AML-193 (cell line): ENCODE measurements at places on chromosomes 16 and 17.

DNA sequence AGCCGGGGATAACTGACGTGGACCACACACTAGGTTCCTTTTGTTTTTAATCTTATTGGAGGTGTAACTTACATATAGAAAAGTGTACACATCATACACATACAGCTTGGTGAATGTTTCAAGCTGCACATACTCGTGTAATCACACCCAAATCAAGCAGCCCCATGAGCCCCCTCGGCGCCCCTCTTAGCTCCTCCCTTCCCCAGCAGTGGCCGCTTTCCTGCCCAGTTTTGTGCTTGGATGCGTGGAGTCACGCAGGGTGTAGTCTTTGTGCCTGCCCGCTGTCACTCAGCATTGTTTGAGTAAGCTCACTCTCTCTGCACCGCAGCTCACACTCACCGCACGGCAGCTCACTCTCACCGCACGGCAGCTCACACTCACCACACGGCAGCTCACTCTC, 151.7 kb upstream of the CHMP6 start:
- DNase-seq: no peak

DNA sequence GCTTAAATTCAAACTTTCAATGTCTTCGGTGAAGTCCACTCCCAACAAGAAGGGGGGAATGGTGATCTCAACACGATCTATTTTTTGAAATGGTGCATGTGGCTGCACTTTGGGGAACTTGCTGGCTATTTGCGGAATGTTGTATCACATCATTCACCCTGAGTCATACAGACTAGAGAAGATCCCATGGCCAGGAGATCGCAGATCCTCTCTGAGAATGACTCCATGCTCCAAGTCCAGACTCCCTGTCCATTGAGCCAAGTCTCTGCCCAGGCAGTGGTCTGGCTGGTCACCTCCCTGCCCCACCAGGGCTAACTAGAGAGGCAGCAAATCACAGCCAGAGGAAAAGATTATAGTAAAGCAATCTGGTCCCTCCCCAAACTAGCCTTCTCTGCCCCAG, 120.6 kb downstream of the XYLT1 start:
- no peak for DNase-seq

DNA sequence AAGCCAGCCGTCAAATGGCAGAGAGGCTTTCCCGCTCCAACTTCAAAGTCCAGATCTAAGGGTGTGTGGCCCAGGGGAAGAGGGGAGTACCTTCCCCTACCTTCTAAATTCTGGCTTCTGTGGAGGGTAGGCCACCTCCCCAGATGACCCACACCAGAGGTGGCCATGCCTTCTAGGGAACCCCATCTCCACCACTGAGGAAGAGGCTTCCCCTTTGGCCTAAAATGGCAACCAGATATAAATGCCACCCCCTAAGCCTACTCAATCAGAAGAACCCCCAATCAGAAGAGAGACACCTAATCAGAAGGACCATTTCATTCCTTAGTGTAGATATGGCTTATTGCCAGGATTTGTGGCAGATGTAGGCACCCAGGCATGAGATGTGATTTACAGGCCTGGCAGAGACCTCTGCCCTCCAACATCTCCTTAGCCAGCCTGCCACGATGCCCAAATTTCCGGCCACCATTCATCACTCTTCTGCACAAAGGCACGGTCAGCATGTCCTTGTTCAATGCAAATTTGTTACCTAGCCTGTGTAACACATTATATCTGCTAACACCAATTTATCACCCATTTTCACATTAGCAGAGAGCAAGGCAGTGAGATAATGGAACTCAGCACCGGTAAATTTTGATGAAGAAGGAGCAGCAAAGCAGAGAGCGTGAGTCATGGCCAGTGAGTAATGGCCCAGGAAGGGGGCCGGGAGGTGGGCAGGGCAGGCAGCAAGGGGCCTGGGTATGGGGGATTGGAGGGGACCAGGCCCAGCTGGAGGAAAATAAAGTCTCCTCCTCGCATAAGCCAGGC, 1.2 kb upstream of the MGAT5B start:
- DNase-seq: no peak

- DNase-seq: no peak
Observed at GRCh38 chr17:78231991-78232858, 794 bp downstream of the TMEM235 start.

DNA sequence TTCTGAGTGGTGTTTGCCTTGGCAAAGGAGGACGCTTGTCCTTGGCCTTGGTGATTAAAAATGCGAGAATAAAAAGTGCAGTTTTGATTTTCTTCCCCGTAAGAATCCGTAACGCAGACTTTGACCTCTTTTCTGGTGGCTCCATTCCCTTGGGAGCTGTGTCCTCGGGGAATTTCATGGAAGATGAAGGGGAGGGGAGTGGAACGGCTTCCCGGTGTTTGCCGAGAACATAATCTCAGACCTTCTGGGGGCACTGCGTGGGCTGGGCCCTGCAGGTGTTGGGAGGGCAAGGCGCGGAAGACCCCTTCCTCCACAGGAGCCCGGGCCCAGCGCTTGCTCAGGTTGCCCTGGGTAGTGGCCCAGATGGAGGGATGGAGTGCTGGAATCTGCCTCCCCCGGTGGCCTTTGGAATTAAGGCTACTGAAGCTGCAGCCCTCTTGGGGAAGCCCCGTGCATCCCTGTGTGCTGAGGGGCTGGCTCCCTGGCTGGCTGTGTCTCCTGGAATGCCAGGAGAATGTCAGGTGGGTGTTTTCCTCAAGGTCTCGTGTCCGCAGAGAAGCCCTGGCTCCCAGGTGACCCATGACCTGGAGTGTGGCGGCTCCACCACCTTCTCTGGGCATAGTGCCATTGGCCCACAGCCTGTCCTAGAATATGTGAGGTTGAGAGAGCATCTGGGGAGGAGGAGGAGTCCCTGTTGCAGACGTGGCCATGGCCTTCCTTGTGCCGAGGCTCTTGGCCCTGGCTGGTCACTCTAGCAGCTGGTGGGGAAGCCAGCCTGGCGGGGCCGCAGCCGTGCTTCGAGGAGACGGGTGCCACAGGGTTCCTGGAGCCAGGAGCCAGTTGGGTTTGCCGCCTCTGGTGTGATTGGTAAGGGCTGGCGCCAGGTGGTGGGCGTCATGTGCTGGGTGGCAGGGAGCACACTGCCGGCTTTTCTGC, 3.1 kb downstream of the BAIAP2 start:
- no peak for DNase-seq

DNA sequence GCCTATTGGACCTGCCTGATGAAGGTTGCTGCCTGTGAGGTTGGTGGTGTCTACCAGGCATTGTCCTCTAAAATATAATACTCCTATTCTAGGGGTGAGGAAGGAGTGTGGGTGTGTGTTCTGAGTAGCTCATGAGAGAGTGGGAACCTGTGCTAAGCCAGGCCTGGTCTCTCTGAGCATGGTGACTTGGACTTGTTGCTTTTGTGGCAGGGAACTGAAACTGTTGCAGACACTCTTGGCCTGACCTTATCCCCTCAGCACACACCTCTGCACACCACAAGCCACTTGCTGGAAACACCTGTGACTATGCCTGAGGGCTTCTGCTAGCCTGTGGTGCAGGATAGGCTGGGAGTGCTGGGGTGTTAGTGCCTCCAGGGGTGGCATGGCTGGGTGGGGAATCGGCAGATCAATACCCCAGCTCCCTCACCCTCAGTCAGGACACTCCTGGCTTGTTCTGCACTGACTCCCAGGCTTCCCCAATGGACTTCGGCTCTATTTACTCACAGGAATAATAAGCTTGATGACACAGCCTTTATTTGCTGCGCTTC, 29.9 kb downstream of the PLCG2 start:
- DNase-seq: no peak

- DNase-seq: no peak
Observed at GRCh38 chr17:75115555-75115954, 5.8 kb downstream of the ARMC7 start.

DNA sequence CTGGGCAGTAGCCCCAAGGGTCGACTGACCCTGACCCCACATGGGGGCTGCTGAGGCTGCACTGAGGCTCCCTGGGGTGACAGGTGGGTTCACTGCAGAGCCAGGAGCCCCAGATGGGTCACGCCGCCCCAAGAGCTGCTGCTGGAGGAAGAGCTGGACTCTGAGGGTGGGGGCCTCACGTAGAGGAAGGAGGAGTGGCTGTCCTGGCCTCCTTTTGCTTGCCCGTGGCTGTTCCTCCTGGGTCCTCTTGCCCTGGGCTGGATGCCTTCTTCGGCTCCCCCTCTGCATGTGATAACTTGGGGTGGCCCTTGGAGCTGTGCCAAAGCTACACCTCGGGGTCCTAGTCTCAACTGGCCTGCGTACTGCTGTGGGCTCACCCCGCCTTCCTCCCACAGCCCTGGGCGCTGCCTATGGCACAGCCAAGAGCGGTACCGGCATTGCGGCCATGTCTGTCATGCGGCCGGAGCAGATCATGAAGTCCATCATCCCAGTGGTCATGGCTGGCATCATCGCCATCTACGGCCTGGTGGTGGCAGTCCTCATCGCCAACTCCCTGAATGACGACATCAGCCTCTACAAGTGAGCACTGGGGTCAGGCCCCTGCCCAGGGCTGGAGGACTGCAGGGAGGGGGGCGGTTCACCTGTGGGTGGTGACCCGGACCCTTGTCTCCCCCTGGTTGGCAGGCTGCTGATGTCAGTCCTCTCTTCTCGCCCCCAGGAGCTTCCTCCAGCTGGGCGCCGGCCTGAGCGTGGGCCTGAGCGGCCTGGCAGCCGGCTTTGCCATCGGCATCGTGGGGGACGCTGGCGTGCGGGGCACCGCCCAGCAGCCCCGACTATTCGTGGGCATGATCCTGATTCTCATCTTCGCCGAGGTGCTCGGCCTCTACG, 1.1 kb upstream of the AMDHD2 start:
- no peak for DNase-seq

GRCh38 chr16:24257958-24258357, 1.8 kb downstream of the CACNG3 start:
- no peak for DNase-seq

- DNase-seq: no peak
Observed at GRCh38 chr17:51185763-51186332, 19.6 kb downstream of the NME2 start.

DNA sequence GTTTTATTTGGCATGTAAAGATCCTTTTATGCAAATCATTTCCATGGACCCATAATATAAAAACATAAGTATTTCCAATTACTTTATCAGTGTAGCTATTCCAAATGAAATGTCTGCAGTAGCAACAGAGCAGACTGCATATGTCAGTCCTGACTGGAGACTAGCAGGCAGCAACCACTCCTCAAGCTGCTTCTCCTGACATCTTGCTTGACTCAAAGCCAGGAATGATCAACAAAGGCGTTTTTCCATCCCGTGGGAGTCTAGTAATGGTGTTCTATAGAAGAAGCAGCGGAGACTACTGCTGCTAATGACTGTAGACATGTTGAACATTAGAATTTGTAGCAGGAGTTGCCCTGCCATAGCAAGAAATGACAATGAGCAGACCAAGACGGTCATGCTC, 73.2 kb upstream of the AKTIP start:
- DNase-seq: no peak

DNA sequence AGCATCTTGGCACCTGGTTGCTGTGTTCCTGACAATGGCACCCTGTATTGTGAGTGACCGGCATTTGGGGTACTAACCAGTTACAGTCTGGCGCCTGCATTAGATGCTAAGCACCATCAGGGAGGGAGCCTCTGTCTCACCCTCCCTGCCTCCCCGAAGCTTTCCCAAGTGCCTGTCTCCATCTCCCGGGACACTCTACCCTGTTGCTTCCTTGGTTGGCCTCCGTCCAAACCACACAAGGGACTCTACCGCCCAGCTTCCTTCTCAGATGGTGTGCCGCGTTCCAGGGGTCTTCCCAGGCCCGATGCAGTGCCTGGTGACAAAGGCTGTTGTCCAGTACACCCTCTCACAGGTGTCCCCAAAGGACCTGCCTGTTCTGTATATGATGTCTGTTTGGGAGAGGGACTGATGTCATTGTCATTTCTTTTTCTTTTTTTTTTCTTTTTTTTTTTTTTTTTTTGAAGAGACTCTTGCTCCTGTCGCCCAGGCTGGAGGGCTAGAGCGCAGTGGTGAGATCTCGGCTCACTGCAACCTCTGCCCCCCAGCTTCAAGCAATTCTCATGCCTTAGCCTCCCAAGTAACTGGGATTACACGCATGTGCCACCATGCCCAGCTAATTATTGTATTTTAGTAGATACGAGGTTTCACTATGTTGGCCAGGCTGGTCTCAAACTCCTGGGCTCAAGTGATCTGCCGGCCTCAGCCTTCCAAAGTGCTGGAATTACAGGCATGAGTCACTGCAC, 6.7 kb downstream of the SNN start:
- DNase-seq: no peak
